ENCODE measurements at places on chromosomes 12 and 14. TPM values are rescaled to one million over a fixed set of nuclear protein-coding genes. Genes with fewer than 3 reads are reported as not detected.

The HELB gene
- 16.2 TPM for total RNA-seq

The PPHLN1 gene
- total RNA-seq: 73.2 TPM

The GARIN6 gene
- not detected for total RNA-seq

The PRR4 gene
- total RNA-seq: 3.2 TPM

DNA sequence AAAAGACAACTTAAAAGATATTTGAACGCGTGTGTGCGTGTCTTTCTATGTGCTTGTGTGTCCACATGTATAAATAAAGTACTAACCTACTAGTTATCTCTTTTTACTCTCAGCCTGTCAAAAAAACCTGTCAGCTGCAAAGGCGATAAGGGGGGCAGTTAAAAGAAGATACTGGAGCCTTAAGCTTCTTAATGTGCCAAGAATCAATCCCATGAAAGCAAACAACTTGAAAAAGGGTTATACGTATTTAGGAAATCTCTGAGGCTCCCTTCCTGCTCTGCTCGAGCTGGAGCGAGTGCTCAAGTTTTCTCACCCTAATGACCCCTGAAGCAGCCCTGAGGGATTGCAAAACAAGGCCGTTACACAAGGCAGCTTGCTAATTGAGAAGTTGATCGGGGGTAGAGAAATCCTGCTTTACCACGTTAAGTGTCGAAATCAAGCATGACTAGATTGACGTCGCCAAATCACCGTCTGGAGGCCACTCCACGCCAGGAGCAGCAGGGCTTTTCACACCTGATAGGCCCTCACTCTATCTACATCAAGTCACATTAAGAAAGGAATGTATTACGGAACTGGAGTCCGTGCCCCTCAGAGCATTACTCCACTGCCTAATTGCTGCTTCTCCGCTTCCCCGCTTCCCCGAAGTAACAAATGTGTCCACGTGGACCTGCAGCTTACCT is 32.4 kb downstream of the LMO3 start:
- no peaks in the 10 kb centered on the region for H3K27me3 ChIP-seq
- H3K4me3 ChIP-seq: no peak overlapping the region
- H3K4me1 ChIP-seq: no peaks in the 10 kb centered on the region
- no peak for DNase-seq

All from activated CD8-positive, alpha-beta T cell treated with anti-CD3 and anti-CD28 coated beads for 36 hours (primary cell).